ENCODE measurements at places on chromosomes 6 and 20. TPM values are rescaled to one million over a fixed set of nuclear protein-coding genes. Genes with fewer than 3 reads are reported as not detected.

DNA sequence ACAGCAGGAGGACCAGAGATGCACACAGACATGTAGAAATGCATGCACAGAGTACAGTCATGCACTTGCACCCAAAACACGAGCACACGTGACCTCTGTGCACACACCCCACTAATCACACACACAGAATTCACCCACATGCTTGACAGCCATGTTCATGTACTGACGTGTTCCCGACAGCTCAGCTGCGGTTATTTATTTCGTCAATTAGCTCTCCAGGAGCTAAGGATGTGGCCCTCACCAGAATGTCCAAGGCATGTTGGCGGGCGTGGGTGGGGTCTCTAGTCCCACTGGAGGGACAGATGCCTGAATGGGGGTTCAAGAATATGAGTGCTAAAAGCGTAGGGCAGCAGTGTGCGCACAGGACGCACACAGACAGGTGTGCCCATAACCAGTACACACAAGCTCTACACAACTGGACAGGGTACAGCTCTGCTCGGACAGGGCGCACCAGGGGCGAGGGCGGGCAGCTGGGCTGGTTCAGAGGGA is 571 bp upstream of the PRPF6 start:
- no peak for DNase-seq
- H3K27me3 ChIP-seq: no peaks in the 10 kb centered on the region
- H3K4me1 ChIP-seq: peaks cover 24% of the 10 kb centered on the region
- H3K36me3 ChIP-seq: peaks cover 14% of the 10 kb centered on the region
- H3K4me3 ChIP-seq: peak overlapping the region; percentile 91
- peak overlapping the region; percentile 97 for H3K27ac ChIP-seq

The SLC26A8 gene
- not detected for total RNA-seq

DNA sequence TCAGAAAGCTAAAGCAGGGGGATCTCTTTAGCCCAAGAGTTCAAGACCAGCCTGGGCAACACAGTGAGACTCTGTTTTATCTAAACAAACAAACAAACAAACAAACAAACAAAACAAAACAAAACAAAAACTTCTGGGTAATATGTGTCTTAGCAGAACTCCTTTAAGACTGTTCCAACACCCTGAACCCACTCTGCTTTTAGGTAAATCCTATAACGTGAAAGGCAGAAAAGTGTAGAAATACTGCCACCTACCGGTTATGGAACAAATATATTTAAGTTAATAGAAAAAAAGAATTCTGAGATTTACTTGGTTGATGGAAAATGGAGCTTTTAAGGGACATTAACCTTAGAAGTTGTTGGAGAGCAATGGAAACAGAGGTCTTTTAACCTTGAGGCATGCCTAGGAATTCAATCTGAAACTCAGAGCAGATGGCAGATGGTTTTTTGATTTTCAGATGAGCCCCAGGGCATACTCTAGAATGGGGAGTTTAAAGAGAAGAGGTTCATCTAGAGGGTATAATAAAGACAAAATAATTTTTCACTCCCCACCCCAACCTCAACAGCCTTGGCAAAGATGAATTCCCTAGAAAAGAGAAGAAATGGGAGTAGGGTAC is 38.5 kb downstream of the SOD2 start:
- no peak overlapping the region for H3K27ac ChIP-seq
- no peaks in the 10 kb centered on the region for H3K27me3 ChIP-seq
- no peaks in the 10 kb centered on the region for H3K4me1 ChIP-seq
- H3K36me3 ChIP-seq: peaks cover 3% of the 10 kb centered on the region
- H3K4me3 ChIP-seq: no peak overlapping the region
- no peak for DNase-seq

DNA sequence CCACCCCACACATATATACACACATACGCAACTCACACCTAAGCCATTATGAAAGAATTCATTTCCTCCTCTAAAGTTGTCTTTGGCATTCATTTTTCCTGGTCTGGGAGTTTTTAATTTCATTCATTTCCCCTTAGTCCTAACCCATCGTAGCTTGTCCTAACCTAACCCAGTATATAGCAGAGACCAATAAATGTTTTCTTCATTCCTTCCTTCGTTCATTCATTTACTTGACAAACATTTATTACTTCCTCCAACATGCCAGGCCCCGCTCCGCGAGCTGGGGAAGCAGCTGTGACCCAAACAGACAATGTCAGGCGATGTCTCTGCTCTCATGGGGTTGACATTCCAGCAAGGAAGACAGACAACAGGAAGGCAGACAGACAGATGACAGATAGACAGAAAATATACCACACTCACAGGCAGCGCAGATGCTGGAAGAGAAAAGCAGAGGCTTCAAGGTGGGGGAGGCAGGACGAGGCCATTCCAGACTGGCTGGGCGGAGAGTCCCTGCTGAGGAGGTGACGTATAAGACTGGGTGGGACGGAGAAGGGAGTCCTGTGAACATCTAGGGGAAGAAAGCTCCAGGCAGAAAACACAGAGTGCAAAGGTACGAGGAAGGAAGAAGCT is 33.7 kb upstream of the SIRPA start:
- H3K4me1 ChIP-seq: no peaks in the 10 kb centered on the region
- no peak for DNase-seq
- no peaks in the 10 kb centered on the region for H3K36me3 ChIP-seq
- H3K27ac ChIP-seq: no peak overlapping the region

GRCh38 chr6:169106176-169106575 is 147.5 kb downstream of the THBS2 start:
- H3K36me3 ChIP-seq: peaks cover 1% of the 10 kb centered on the region
- H3K27me3 ChIP-seq: no peaks in the 10 kb centered on the region
- no peak overlapping the region for H3K27ac ChIP-seq
- H3K4me3 ChIP-seq: no peak overlapping the region
- DNase-seq: no peak

The TGM2 gene
- 0.72 TPM for total RNA-seq

DNA sequence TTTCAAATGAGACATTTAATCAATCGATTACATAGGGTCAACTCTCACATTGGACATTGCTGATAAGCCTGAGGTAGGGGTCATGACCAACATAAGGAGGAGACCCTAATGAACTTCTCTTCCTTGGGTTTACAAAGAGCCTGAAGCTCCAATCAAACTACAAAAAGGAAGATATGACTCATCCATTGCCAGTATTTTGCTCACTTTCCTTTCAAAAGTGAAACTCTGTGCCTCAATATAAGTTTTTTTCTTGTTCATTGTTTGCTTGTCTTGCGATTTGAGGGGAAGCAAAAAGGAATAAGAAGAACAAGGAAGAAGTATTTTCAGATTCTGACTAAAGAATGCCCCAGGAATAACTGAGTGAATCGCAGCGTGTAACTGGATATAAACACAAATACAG is 38.8 kb upstream of the KHDRBS2 start:
- no peak overlapping the region for H3K4me3 ChIP-seq
- no peaks in the 10 kb centered on the region for H3K27me3 ChIP-seq
- no peak for DNase-seq
- H3K4me1 ChIP-seq: peaks cover 23% of the 10 kb centered on the region
- H3K36me3 ChIP-seq: no peaks in the 10 kb centered on the region

The HAO1 gene
- not detected for total RNA-seq

DNA sequence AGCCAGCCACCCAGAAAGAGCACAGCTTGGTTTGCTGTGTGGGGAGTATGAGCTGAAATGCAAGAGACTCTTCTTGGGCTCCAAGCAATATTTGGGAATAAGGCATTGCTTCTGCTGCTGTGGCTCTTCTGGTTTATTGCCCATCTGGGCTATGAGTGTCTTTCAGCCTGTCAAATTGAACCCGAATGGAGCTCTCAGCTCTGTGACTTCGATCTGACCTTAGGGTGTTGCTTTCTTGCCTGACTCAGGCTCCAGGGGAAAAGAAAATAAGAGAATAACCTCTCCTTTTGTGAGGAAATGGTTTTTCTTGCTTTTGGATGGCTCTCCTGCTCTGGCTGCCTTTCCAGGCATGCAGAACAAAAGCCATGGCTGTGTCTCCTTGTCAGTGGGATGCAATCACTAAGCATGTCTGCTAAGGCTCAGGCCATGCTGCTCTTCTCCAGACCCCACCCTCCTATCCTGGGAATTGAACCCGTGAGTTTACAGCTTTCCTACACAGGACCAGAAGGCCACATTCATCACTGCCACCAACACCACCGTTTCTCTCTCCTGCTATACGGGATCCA is 169.4 kb upstream of the JAG1 start:
- no peaks in the 10 kb centered on the region for H3K4me1 ChIP-seq
- no peak overlapping the region for H3K27ac ChIP-seq
- no peak for DNase-seq
- no peaks in the 10 kb centered on the region for H3K36me3 ChIP-seq
- H3K27me3 ChIP-seq: no peaks in the 10 kb centered on the region

DNA sequence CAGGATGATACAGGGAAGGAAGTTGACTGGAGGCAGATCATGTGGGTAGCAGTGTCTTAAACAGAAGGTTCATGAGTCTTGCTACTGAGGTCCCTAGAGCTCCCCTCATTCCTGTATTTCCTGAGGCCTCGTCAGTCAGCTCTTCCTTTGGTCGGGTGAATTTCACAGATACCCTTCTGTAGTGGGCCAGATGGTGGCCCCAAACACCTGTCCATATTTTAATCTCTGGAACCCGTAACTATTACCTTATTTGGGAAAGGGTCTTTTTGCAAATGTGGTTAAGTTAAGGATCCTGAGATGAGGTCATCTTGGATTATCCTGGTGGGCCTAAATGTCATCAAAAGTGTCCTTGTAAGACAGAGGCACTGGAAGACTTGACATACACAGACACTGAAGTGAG is 9.6 kb downstream of the KCNS1 start:
- H3K4me3 ChIP-seq: no peak overlapping the region
- no peaks in the 10 kb centered on the region for H3K36me3 ChIP-seq
- H3K27ac ChIP-seq: no peak overlapping the region
- DNase-seq: no peak

- DNase-seq: no peak
- no peak overlapping the region for H3K27ac ChIP-seq
- H3K36me3 ChIP-seq: peaks cover 32% of the 10 kb centered on the region
- H3K4me3 ChIP-seq: no peak overlapping the region
These were observed 29.3 kb downstream of the KAT14 start for GRCh38 chr20:18166950-18167349.

GRCh38 chr6:113633638-113634037 is 223.5 kb upstream of the MARCKS start:
- peaks cover 36% of the 10 kb centered on the region for H3K4me1 ChIP-seq
- no peak overlapping the region for H3K27ac ChIP-seq
- H3K27me3 ChIP-seq: peaks cover 3% of the 10 kb centered on the region
- DNase-seq: no peak
- H3K4me3 ChIP-seq: no peak overlapping the region

DNA sequence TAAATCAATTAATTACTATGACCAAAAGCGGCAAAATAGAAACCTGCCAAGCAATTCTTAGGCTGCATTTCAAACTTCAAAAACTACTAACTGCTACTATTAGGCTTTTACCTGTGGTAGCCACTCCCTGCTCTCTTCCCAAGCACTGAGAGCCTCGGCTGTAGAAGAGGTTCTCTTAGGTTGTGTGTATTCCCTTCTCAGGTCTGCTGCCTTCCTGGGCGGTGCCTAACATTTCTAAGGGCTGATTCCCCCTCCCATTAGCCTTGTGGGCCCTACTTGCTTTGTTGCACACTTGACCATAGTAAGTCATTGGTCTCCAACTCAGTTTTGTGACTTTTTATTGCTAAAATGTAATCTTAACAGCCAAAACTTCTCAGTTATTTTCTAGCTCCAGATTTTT is 146.1 kb upstream of the C6orf118 start:
- H3K27me3 ChIP-seq: no peaks in the 10 kb centered on the region
- no peak for DNase-seq
- no peak overlapping the region for H3K4me3 ChIP-seq
- H3K36me3 ChIP-seq: no peaks in the 10 kb centered on the region
- peaks cover 11% of the 10 kb centered on the region for H3K4me1 ChIP-seq
- no peak overlapping the region for H3K27ac ChIP-seq

DNA sequence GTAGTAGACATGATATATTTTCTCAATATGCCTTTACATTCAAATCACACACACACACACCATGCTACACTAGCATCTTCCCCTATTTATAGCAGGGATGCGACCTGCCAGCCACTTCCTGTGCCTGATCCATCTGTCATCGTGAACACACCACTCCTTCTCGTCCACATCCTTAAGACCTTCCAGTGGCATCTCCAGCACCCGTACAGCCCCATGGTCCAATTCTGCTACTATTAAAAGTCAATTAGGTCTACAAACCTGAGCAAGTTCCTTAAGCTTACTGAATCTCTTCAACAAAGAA is 54.5 kb downstream of the KIF16B start:
- H3K4me3 ChIP-seq: no peak overlapping the region
- H3K36me3 ChIP-seq: peaks cover 16% of the 10 kb centered on the region
- H3K27me3 ChIP-seq: no peaks in the 10 kb centered on the region
- peaks cover 3% of the 10 kb centered on the region for H3K4me1 ChIP-seq
- DNase-seq: no peak

GRCh38 chr20:45780159-45780558 is 11.5 kb downstream of the WFDC3 start:
- H3K27ac ChIP-seq: no peak overlapping the region
- no peaks in the 10 kb centered on the region for H3K36me3 ChIP-seq
- DNase-seq: no peak
- H3K4me1 ChIP-seq: peaks cover 12% of the 10 kb centered on the region

- DNase-seq: no peak
- peaks cover 47% of the 10 kb centered on the region for H3K4me1 ChIP-seq
- H3K36me3 ChIP-seq: no peaks in the 10 kb centered on the region
- H3K27ac ChIP-seq: peak overlapping the region; percentile 8
These were observed 374.2 kb upstream of the FLRT3 start for GRCh38 chr20:14711652-14712051.

- no peak overlapping the region for H3K4me3 ChIP-seq
- no peaks in the 10 kb centered on the region for H3K27me3 ChIP-seq
- peaks cover 9% of the 10 kb centered on the region for H3K4me1 ChIP-seq
- DNase-seq: no peak
- H3K36me3 ChIP-seq: no peaks in the 10 kb centered on the region
- no peak overlapping the region for H3K27ac ChIP-seq
These were observed 52.6 kb upstream of the TMEM200A start for GRCh38 chr6:130313206-130313605.

The FAM209B gene
- total RNA-seq: not detected

GRCh38 chr20:41932431-41932830 is 314.3 kb upstream of the CHD6 start:
- H3K36me3 ChIP-seq: no peaks in the 10 kb centered on the region
- peaks cover 3% of the 10 kb centered on the region for H3K4me1 ChIP-seq
- H3K27me3 ChIP-seq: peaks cover 7% of the 10 kb centered on the region
- H3K27ac ChIP-seq: no peak overlapping the region
- no peak for DNase-seq
- H3K4me3 ChIP-seq: no peak overlapping the region

GRCh38 chr6:11970114-11970513 is 42.0 kb upstream of the HIVEP1 start:
- no peaks in the 10 kb centered on the region for H3K4me1 ChIP-seq
- peaks cover 5% of the 10 kb centered on the region for H3K27me3 ChIP-seq
- no peak for DNase-seq
- no peak overlapping the region for H3K27ac ChIP-seq
- H3K4me3 ChIP-seq: no peak overlapping the region

The HTR1B gene
- total RNA-seq: 8.9 TPM

DNA sequence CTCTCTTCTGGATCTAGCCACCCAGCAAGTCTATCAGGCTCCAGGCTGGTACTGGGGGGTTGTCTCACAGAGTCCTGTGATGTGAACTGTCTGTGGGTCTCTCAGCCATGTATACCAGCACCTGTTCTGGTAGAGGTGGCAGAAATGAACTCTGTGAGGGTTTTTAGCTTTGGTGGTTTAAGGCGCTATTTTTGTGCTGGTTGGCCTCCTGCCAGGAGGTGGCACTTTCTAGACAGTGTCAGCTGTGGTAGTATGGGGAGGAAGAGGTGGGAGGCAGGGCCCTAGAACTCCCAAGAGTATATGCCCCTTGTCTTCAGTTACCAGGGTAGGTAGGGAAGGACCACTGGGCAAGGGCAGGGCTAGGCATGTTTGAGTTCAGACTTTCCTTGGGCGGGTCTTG is 75.8 kb downstream of the SNAP91 start:
- no peak for DNase-seq
- H3K27me3 ChIP-seq: no peaks in the 10 kb centered on the region
- no peaks in the 10 kb centered on the region for H3K4me1 ChIP-seq
- H3K27ac ChIP-seq: no peak overlapping the region
